Cerebellar cortex (tissue), 1 donor: ENCODE measurements at places on chromosomes 6 and 20.

GRCh38 chr6:166262743-166263515 is 45.3 kb downstream of the PRR18 start:
- DNase-seq = no peak

DNA sequence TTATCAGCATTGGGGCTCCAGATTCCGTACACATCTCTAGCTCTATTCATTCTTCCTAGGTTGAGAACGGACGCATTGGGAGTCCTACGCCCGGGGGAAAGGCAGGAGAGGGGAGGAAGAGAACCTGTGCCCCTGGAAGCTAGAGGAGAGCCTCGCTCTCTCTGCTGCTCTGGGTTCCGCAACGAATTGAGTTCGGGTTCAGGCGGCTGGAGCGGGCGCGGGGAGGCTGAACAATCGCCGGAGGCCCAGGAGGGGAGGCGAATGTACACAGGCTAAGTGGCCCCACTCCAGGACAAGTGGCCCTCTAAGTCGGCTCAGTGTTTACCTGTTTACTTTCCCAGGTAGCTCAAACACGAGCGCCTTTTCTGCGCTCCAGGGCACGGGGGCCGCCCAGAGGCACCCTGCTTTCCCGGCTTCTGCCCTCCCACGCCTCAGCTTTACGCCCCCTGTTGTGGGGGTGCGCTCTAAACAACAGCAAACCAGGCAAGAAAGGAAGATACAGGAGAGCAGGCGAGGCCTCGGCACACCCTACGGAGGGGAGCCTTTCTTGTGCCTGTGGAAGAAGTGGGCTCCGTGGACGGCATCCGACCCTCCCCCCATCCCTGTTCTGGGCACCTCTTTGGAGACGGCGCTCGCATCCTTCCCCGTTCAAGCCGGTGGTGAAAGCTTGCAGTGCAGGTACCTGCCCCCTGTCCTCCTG is 4.6 kb upstream of the NKX2-2 start:
- DNase-seq = no peak

GRCh38 chr6:57254055-57254717 is 32.1 kb upstream of the RAB23 start:
- DNase-seq = no peak

GRCh38 chr20:2914160-2914559 is 40.9 kb downstream of the PTPRA start:
- peak; percentile 42 for DNase-seq

DNA sequence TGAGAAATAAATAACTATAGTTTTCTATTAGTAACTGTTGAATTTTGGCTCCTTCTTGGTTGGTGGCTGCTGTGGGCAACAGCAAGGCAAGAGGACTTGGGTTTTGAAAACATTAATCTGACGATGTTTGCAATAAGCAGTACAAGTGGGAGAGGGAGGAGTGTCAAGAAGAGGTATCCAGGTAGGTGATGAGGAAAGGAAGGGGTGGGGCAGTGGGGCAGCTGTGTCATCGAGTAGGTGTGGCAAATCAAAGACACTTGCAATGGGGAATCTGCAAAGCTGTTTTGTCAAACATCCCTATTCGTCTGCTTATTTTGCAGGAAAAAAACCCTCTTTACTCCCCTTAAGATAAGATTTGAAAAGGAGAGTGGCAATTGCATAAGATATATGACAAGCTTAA is 171.9 kb upstream of the MAP3K7 start:
- no peak for DNase-seq

GRCh38 chr6:158868890-158869825 is 50.0 kb upstream of the EZR start:
- peak; percentile 68 for DNase-seq

DNA sequence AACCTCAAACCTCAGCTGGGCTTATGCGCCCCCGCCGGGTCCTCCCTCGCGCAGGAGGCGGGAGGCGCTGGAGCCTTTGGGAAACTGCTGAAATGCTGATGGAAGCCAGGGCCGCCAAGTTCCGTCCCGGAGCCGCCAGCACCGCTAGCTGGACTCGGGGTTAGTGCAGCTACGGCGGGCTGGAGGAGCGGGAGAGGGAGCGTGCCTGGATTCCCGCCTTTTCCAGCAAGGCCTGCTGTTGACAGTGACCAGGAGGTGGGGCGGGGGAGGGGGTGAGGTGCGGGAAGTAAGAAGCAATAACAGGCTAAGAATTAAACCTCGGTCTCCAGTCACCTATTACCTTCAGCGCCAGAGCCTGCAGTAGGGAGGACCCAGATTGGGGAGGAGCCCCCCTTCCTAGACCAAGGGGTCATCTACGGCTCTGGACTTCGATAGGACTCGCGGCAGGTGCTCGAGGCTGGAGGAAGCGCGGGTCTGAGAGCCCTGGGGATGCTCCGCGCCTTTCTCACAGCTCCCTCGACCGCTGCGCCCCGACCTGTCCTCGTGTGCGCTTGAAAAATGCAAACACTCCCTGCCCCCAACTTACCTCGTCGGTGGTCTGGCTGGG is 20.5 kb downstream of the COL9A1 start:
- no peak for DNase-seq

DNA sequence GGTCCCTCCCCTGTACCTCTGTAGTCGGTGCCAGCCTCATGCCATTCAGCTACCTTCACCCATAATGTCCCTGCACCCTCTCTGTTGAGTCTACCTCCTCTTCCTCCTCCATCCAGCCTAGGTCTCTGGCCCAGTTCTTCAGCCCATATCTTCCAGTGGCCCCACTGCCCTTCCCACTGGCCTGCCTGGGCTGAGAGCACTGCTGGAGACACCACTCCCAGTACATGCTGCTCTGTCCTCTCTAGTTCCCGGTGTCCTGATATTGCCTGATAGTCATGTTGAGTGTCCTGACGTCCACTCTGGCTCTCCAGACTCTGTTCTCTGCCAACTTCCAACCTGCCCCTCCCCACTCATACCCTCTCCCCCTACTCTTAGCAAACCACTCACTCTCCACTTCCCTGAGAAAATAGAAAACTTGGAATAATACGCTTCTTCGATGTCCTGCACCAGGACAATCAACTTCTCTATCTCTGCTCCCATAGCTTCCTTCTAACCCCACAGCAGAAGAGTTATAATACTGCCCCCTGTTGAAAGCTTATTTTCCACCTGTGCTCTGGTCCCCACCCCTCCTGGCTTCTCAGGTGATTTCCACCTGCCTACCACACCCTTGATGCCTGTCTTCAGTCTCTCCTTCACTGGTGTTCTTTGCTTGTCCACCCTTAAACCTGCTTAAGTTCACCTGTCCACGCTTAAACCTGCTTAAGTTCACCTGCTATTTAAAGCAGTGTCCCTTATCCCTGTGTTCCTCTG is 19.8 kb downstream of the SLC22A3 start:
- DNase-seq = no peak

GRCh38 chr6:34247481-34248197 is 1.2 kb downstream of the SMIM29 start:
- peak; percentile 51 for DNase-seq

GRCh38 chr6:44540881-44541280 is 153.4 kb downstream of the CDC5L start:
- DNase-seq = no peak

- peak; percentile 61 for DNase-seq
Observed at GRCh38 chr6:156851454-156851921, 74.3 kb downstream of the ARID1B start.

- no peak for DNase-seq
Observed at GRCh38 chr20:6959900-6960312, 192.4 kb downstream of the BMP2 start.

- DNase-seq = no peak
Observed at GRCh38 chr6:55772730-55773129, 102.7 kb downstream of the BMP5 start.

GRCh38 chr6:93323630-93324029 is 95.7 kb downstream of the EPHA7 start:
- peak; percentile 54 for DNase-seq

DNA sequence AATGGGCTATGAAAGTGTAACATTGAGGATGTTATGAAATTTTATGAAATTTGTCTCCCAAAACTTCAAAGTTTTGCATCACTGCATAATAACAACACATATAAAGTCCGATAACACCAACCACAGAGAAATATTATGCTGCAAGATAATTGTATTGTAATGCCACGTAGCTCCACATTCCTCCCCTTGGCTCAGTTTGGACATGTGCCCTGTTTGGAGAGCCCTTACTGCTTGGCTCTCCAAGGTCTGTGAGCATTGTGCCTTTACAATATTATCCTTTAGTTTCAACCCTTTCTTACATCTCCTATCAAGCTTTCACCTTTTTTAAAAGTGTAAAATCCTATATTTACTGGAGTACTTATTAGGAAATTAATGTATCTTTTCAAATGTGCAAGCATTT is 10.8 kb downstream of the HBS1L start:
- DNase-seq = no peak

- DNase-seq = no peak
Observed at GRCh38 chr6:148776321-148777308, 29.8 kb downstream of the UST start.

DNA sequence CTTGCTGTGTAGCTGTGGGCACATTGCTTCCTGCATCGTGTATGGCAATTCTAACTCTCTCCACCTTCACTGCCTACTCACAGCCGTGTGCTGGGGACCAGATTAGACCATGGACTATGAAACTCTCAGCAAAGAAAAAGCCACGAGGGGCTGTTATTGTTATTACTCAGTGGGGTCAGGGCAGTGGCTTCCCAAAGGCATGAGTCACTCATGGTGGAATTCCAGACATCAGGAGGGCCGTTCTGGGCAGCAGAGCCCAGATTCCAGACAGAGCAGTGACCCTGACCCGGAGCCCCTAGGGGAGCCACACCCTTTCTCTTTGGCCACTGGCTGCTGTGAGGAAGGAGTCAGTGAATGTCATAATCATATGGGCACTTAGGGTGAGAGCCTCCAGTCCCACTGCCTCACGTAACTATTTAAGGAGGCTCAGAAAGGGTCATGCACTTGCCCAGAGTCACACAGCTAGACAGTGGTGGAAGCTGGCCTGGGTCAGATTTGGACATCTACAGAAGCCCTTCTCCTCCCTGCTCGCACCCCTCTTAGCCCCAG is 22.2 kb upstream of the CCN5 start:
- DNase-seq = peak; percentile 41

DNA sequence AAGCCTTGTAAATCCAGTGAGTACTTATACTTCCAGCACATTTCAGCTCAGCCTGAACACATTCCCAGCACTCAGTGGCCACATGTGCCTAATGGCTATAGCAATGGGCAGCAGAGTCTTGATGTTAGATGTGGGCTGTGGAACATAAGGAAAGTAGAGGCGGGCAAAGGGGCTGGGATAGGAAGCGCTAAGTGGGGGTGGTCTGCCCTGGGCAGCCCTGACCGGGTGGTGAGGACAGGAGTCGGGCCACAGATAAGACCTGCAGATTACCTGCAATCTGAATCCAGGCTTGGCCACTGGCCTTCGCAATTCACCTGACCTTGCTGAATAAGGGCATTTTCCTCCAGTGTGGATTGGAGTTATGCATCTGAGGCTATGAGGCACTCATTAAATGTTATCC is 11.1 kb upstream of the HMGA1 start:
- no peak for DNase-seq

DNA sequence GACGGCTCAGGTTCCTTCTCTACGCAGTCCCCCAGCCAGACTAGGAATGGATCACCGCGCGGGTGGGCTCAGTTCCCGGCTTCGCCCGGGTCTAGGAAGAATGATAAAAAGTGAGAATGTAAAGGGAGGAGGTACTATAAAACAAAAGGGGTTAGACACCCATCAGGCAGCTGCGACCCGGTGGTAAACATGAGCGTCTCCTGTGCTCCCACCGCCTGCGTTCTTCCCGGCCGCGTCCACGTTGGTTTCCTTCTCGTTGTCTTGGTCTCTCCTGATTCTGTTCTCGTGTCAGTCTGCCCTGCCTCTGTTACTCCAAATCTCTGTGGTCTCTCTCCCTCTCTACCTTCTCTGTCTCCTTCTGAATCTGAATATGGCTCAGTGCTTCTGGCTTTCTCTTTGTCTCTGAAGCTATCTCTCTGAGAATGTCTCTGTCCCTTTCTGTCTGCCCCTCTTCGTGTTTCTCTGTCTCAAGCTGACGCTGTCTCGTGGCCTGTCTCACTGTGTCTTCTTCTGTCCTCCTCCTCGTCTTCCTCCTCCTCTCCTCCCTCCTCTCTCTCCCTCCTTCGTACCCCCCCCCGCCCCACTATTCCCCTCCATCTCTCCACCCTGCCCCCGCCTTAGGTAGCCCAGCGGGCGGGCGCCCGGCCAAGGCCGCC is 41.6 kb upstream of the FOXP4 start:
- DNase-seq = no peak

GRCh38 chr6:36657271-36657670 is 21.2 kb upstream of the CDKN1A start:
- DNase-seq = no peak

GRCh38 chr20:62080249-62080990 is 14.7 kb upstream of the TAF4 start:
- DNase-seq = no peak

- DNase-seq = no peak
Observed at GRCh38 chr20:46588532-46589511, 38.4 kb upstream of the OCSTAMP start.

GRCh38 chr20:41225091-41225490 is 87.7 kb downstream of the PLCG1 start:
- DNase-seq = no peak

- no peak for DNase-seq
Observed at GRCh38 chr20:61531553-61532345, 279.7 kb downstream of the CDH4 start.

GRCh38 chr6:15326067-15326614 is 80.3 kb downstream of the JARID2 start:
- no peak for DNase-seq

DNA sequence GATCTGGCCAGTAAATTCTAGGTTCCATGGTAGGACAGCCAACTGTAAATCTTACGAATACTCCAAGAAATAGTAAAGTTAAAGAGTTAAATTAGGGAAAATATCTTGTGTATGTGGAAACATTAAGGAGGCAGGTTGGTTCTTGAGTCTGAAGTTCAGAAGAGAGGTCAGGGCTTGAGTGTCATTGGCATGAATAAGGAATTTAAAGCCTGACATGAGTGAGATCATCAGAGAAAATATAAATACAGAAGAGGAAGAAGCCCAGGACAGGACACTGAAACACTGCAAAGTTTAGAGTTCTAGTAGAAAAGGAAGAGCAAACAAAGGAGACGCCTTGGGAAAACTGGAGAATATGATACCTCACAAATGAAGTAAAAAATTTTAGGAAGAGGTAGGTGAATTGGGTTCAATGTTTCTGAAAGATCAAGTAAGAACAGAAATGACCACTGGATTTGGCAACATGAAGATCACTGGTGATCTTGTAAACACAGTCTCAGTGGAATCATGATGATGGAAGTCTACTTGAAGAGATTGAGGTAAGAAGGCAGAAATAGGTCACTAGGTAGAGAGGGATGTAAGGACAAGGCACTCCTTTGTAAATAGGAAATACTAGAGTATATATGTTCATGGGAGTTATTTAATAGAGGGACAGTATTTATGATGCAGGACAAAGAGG is 41.6 kb upstream of the SYNCRIP start:
- DNase-seq = no peak

GRCh38 chr6:170022291-170022722 is 268.6 kb downstream of the DLL1 start:
- no peak for DNase-seq

- DNase-seq = no peak
Observed at GRCh38 chr6:142223938-142224337, 76.9 kb downstream of the VTA1 start.

- peak; percentile 4 for DNase-seq
Observed at GRCh38 chr6:135281227-135281626, 100.1 kb downstream of the MYB start.
